Activated T-cell treated with anti-CD3 and anti-CD28 coated beads, Interleukin-2, amount 50 U/mL, for 4 hours (primary cell): ENCODE measurements at places on chromosomes 2 and 18.

GRCh38 chr2:185502351-185502750 is 236.3 kb upstream of the FSIP2 start:
- no peak for DNase-seq

GRCh38 chr2:119694845-119695521 is 16.0 kb downstream of the TMEM177 start:
- no peak for DNase-seq

DNA sequence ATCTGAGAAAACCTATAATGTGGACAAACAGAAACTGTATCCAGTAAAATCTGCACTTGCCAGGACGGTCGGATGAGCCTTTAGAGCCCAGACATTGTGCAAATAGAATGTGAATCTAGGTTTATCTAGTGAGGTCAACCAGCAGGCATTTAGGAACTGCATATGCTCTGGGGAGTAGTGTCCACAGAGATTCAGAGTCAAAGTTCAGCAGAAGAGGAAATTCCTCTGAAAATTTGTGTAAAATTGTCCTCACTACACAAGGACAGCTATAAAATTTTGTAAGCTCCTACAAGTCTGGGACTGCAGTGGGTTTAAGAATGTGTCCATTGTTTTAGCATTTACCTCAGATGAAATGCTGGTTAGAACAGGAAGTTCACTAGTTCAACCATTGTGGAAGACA is 9.8 kb upstream of the NDUFV2 start:
- DNase-seq, result no peak

GRCh38 chr2:47048801-47049480 is 106.2 kb downstream of the STPG4 start:
- no peak for DNase-seq

DNA sequence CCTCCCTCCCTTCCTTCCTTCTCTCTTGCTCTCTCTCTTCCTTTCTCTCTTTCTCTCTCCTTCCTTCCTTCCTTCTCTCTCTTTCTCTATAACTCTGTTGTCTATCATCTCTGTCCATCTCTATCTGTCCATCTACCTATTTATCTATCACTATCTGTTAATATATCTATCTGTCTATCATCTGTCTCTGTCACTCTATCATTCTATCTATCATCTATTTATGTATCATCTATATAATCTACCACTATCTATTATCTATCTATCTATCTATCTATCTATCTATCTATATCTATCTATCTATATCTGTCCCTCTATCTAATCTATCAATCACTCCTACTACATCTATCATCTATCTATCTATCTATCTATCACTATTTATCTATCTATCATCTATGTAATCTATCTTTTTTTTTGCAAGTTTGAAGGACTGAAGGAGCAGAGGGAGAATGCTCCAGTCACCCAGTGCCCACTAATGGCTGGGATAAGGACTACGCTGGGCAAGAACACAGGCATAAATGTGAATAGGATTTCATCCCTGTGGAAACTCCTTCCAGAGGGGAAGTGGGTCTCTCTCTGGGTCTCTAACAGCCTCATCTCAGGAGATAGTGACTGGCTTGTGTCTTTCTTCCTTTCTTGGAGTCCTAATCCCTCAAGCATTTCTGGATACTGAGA is 427.0 kb downstream of the LPIN1 start:
- DNase-seq, result no peak

GRCh38 chr2:46917628-46918027 is 2.0 kb upstream of the MCFD2 start:
- DNase-seq, result no peak

GRCh38 chr2:112683550-112684414 is 37.0 kb upstream of the NT5DC4 start:
- no peak for DNase-seq

GRCh38 chr2:120919771-120920453 is 184.2 kb downstream of the GLI2 start:
- no peak for DNase-seq

GRCh38 chr2:108184419-108184818 is 55.3 kb upstream of the SULT1C3 start:
- no peak for DNase-seq

DNA sequence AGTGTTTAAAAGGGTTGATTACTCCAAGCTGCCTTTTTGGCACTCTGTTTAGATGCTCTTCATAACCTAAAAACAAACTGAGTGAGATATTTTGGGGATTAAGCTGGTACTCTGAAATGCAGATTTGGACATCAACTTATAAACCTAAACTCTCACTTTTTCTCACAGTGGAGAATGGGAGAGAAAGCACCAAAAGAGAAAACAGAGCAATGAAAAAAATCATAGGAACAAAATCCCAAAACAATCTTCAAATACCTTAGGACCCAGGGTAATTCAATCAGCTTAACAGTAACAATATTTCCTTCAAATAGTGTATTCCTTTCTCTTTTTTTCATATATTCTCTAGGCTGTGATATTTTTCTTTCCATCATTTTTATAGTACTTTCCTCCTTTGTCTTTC is 11.5 kb downstream of the LRP1B start:
- no peak for DNase-seq

- DNase-seq, result no peak
These were observed 18.7 kb upstream of the CCDC102B start for GRCh38 chr18:68779169-68779568.

DNA sequence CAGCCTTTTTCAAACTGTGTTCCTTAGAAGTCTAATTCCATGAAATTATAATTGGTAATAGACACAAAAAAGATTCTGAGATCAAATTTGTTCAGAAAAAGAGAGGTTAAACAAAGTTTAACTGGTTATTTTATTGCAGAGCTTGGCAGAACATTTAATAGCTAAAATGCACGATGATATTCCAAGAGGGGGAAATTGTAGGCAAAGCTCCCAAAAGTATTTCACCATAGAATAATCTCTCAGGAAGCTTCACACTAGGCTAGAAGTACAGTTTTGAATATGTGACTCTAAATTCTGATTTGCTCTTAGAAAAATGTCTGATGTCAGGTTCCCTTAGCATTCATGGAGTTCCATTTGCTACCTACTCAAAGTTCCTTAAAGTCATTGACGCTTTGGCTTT is 292.4 kb upstream of the SETBP1 start:
- no peak for DNase-seq

- DNase-seq, result no peak
These were observed 111.5 kb upstream of the SH3BP4 start for GRCh38 chr2:234840336-234840735.

GRCh38 chr18:3163968-3164367 is 55.8 kb downstream of the MYOM1 start:
- DNase-seq, result no peak

GRCh38 chr2:224325941-224326340 is 76.0 kb downstream of the FAM124B start:
- DNase-seq, result no peak

DNA sequence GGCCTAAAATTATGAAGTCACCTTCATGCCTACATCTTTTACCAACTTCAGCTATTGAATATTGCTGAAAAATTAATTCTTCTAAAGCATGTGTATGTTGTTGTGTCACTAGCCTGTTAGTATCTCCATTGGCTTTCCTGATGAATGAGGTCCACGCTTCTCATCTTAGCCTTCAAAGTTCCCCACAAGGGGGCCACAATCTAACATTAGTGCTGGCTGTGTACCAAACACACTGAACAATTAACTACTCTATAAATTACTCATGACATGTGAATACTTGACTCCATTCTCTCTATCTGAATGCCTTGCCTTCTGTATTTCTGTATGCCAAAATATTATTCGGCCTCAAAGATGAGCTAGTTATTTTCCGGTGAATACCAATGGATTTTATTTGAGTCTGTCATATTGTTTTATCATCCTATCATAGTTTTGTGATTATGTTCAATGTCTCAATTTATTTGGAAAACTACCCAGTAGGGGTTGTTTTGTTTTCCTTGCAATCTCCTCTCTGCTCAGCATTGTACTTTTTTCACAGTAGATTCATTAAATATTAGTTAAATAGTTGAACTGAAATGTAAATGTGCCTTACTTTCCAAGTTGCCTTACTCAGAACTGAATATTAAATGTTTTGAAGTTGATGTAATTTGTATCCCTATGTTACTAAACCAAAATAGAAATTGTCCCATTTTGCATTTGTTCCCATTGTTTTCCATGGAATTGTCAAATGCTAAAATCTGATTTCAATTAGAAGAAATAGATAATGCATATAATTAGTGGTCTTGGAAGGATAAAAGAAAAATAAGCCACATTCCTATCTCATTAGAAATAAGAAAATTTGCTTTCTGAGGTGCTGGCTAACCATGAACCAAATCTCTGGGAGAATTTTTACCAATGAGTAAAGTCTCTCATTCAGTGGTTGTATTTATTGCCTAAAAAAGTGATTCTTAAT is 208.4 kb upstream of the COL3A1 start:
- no peak for DNase-seq

GRCh38 chr18:33751613-33752221 is 173.7 kb downstream of the ASXL3 start:
- DNase-seq, result no peak
